ENCODE measurements at places on chromosomes 3 and 15.

GRCh38 chr15:29072444-29072843 is 186.7 kb downstream of the APBA2 start:
- DNase-seq: no peak

- DNase-seq: no peak
Measured at GRCh38 chr3:28244491-28244890, 3.1 kb downstream of the CMC1 start.

DNA sequence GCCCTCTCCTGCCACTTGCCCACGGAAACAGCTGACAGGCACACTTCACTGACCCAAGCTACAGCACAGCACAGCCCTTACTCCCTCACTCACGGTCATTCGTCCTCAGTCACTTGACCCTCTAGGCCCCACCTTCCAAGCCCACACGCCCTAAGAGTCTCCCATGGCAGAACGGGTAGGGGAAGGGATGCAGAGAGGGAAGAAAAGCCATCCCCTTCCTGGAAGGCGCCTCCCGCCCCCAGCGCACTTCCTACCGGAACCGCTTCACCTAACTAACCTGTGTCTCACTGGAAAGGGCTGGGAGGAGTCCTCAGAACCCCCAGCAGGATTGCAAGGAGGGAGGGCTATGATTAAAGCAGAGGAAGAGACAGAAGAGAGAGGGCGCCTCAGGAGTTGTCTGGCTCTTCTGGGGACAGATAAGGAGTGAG is 22.9 kb downstream of the EPHB3 start:
- no peak for DNase-seq

DNA sequence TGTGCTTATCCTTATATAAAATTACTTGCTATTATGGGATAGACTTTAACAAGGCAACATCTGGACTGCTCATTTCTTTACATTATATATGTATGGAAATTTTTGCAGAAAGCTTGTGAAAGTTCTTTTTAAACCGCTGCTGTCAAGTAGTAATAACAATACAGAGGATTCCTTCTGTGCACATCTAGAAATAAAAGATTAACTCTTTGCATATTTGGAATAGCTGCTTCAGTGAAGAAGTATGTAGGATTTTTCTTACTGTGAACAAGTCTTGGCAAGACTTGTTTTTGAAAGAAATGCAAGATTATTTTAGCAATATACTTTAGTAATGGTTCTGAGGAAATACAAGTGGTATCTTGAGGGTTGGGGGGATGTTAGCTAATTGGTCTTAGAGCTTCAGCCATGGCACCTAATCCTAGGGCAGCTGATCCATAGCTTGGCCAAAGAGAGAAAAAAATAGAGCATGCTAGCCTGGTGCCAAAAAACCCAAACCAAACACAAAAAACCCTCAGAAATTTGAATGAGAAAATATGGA is 4.3 kb downstream of the PRKCI start:
- no peak for DNase-seq

DNA sequence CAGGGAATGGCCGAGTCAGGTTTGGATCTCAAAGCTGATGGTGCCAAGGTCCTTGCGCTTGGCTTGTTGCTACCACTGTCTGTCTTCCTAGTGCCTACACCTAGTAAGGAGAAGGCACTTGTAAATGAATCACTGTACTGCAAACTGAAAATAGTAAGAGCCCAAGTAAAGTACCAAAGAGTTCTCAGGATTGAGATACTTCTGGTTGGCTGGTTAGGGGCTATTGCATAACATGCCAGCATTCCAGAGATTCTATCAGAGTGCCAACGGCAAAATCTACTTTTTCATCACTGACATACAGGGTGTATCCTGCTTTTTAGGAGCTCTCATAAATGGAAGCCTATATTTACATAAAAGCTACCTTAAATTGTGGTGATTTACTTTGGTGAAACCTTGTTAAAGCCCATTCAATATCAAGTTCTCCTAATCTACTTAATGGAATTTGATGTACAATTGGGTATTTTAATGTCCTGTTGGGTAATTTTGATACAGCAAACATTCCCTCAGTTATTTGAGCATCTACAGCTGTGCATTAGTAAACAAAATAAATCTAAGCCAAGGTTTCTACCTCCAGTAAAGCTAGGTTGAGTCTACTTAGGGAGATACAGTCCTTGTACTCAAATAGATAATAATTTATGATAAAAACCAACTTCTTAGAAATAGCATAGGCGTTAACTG is 30.7 kb upstream of the CHD2 start:
- no peak for DNase-seq

- no peak for DNase-seq
Measured at GRCh38 chr15:78103406-78104118, 11.2 kb downstream of the SH2D7 start.

GRCh38 chr15:37099319-37100108 is 835 bp downstream of the MEIS2 start:
- peak; percentile 12 for DNase-seq

DNA sequence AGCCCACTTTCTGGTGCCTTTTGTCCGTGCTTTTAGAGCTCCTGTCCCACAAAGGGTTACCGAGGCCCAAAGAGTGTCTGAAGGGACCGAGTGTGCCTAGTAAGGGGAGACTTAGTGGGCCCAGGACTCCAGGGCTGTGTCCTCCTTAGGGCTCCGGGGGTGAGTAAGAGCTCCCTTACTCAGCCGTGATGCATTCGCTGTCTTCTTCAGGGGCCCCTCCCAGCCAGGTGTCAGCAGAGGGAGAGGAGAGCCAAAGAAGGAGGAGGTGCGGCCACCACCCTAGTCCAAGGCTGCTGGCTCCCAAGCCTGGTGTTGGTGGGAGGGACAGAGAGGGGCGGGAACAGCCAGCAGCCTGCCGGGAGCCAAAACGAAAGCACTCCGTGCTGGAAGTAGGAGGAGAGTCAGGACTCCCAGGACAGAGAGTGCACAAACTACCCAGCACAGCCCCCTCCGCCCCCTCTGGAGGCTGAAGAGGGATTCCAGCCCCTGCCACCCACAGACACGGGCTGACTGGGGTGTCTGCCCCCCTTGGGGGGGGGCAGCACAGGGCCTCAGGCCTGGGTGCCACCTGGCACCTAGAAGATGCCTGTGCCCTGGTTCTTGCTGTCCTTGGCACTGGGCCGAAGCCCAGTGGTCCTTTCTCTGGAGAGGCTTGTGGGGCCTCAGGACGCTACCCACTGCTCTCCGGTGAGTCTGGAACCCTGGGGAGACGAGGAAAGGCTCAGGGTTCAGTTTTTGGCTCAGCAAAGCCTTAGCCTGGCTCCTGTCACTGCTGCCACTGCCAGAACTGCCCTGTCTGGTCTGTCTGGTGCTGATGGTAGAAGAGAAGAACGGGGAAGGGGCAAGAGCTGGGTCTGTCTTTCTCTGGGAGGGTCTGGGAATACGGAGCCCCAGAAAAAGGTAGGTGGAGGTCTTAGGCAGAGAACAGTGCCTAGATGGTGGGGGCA is at the start of gene IL17RC:
TSS of gene IL17RC (plus strand) at position 365 of the 947 bp plus-strand sequence. CDS start at position 583, 218 bp downstream.
- DNase-seq: peak; percentile 76

DNA sequence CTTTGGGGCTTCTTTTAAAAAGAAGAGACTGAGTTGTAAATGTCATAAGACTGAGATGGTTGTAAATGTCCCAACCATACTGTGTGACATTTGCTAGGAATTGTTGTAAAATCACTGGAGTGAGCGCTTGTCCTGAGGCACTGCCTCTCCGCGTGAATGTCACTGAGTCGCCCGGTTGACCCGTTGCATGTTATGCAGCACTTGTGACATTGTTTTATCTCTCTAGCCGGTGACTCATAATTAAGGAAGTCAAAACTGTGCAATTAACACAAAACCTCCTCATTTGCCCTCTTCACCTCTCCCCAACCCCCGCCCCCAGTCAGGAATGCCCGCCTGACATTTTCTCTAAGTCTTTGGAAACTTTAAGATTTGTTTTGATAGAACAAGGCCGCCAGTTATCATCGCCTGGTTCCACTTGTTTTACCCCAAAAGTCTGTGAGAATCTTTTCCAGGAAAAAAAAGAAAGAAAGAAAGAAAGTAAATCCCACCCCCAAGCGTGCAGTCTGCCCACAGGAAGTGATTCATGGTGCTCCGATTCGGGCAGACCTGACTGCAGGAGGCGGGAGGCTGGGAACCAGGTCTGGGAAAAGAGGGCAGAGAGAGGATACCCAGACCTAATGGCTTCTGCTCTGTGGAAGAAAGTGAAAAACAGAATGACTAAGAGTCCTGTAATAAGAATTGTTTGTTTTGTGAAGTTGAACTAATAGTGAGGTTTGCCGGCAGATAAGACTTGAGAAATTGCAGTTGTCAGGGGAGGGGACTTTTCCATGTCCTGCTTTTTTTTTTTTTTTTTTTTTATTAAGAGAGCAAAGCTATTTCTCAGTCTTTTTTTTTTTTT is 84.8 kb downstream of the SMAD3 start:
- DNase-seq: no peak

- DNase-seq: no peak
Measured at GRCh38 chr3:35592589-35593295, 46.6 kb upstream of the ARPP21 start.

DNA sequence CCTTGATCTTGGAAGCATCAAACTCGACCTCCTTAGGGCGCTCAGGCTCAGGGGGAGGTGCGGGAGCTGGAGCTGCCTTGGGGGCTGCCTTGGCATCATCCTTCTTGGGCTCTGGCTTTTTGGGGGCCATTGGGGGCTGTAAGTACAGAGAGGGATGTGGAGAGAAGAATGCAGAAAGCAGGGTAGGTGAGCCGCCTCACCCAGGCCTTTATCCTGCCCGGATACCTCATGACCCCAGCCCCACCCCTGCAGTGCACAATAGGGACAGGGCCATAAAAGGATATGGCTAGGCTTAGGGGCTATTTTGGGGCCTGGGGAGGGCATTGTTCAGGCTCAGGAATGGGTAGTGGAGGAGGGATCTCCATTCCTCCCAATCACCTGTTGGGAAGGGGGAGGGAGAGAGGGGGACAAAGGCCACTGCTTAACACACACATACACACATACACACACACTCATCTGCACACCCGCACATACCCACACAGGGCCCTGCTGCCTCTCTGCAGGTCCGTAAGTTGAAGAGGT is at the start of gene MYL3:
TSS of gene MYL3 (minus strand) at position 184 of the 522 bp plus-strand sequence. CDS start at position 130, 54 bp downstream.
- no peak for DNase-seq

All from NCI-H510A treated with DMSO at 0.1 percent for 48 hours (cell line).